D341Med (cell line): ENCODE measurements at places on chromosomes 5 and 9.
A peak's percentile ranks its signal among the peaks of the same experiment; 100 is the strongest.

DNA sequence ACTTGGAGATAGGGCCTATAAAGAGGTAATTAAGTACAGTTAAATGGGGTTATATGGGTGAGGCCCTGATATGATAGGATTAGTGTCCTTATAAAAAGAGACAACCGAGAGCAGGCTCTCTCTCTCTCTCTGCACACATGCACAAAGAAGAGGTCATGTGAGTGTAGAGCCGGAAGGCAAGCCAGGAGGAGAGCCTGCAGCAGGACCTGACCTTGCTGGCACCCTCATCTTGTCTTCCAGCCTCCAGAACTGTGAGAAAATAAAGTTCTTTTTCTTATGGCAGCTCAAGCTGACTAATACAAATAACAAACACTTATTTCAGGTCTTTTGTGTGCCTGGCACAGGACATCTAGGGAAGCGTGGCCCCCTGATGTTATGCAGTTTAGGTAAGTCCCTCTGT is 62.1 kb downstream of the ARHGAP26 start:
- DNase-seq = no peak

GRCh38 chr9:126472198-126472947 is 141.4 kb upstream of the LMX1B start:
- no peak for DNase-seq

- no peak for DNase-seq
Observed at GRCh38 chr9:95980262-95981125, 105.0 kb downstream of the ERCC6L2 start.

DNA sequence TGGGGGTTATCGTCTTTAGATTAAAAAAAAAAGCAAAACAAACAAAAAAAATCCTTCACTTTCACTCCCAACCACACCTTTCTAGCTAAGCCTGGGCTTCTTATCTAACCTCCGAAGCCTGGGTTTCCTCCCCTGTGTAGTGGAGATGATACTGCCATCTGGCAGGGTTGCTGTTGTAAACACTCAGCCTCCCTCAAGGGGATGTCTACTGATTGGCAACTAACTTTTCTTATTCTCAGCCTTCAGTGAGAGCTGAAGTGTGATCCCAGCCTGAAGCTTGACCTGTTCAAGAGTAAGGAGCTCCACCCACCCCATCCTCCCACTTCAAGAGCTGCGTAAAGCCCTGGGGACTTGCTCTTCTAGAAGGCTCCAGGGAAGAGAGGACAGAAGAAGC is 21.5 kb upstream of the WWC1 start:
- peak; percentile 64 for DNase-seq

GRCh38 chr9:129139993-129140396 is 28.8 kb downstream of the PTPA start:
- DNase-seq = peak; percentile 88

DNA sequence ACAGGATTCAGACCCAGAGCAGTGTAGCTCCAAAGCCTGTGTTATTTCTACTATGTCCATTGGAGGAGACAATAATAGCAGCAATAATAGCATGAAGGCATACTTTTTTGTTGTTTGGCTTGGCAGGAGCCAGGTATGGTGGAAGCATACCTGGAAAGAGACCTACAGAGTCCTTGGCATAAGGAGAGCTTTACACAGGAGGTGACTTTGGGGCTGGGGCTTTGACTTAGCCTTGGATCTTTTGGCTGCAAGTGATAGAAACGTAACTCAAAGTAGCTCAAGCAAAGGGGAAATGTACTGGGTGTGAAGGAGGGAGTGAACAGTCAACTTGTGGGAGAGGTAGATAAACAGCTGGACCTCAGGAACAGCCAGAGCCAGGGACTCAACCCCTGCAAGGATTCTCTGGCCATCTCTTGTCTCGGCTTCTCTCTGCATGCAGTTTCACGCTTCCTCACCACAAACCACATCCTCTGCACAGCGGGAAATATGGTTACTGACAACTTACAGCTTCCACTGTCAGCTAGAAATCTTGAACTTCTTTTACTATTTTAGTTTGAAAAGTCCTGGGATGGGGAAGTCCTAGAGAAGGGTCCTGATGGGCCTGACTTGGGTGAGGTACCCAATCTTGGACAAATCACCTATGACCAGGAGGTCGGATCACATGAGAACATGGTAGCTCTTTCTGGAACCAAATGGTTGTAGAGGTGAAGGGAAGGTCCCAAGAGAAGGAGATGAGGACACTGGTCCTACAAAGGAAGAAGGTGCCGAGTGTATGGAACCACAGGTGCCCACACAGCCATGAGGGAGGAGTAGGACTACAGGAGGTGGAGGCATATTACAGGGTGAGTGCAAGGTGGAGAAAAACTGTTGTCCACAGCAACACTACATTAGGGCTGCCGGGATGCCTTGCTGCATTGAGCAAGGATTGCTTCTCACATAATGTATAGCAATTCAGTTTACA is 47.0 kb upstream of the TGFBR1 start:
- no peak for DNase-seq

DNA sequence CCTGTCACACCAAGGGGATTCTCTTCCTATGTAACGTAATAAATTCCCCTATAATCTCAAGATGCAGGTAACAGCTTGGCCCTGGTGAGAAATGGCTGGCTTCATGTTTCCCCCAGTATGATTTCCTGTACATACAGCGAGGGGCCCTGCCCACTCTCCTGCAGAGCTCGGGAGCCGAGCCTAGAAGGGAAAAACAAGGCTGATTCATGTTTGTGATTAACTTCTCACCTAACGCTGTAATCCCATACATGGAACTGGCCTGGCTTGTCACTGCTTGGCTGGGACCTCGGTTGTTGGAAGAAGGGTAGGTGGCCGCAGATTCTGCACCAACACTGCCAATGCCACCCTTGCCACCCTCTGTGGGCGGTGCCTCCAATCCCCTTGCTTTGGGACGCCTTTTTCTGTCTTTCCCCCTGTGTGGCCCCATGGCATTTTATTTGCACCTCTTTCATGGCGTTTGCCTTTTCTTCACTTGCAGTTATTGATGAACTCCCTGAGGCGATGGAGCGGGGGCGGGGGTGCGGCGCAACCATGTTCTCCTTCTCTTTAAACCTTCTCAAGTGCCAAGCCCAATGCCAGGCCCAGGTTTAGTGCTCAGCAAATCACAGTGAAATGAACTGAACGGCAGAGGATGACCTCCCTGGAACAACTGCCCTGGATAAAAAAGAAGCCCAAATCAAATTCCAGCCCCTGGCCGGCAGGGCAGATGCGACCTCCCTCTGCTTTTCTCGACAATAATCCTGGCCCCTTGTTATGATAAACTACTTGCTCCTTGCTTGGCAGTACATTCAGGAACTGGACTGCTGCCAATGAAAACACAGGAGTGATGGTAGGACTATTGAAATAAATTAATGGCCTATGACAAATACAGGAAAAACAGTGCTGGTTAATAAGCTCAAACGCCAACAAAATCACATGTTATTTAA is 108.1 kb downstream of the TMEM174 start:
- DNase-seq = no peak

DNA sequence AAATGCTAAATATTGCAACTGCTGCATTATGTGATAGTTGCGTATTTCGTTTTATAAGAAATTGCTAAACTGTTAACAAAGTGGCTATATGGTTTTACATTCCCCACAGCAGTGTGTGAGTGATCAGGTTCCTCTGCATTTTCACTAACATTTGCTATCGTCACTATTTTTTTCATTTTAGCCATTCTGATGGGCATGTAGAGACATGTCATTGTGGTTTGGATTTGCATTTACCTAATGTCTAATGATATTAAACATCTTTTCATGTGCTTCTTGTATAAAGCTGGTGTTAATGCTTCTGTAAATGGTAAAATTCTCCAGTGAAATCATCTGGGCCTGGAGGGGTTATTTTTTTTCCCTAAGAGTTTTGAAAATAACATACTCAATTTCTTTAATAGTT is 61.6 kb downstream of the ERCC6L2 start:
- no peak for DNase-seq

GRCh38 chr9:112917047-112917986 is 26.6 kb upstream of the SLC46A2 start:
- DNase-seq = no peak

- DNase-seq = no peak
Observed at GRCh38 chr5:67416133-67416937, 219.7 kb upstream of the CD180 start.

GRCh38 chr5:60503771-60504170 is 196.2 kb downstream of the DEPDC1B start:
- DNase-seq = no peak

DNA sequence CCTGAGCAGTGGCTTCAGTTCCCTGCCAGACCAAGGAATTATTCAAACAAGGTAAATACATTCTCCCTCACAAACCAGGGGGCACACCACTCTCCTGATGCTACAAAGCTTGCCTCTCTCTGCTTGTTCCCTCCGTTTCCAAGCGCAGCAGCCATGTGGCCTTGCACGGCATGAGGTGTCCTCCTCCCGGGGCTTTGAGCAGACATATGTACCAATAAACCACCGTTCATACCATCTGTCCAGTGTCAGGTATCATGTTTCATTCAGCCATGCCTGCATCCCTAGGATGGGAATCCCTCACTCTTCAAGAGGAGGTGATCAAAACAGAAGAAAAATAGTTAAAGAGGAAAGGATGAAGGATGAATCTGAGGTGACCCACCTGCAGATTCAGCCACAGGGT is 282.7 kb downstream of the ENC1 start:
- no peak for DNase-seq

DNA sequence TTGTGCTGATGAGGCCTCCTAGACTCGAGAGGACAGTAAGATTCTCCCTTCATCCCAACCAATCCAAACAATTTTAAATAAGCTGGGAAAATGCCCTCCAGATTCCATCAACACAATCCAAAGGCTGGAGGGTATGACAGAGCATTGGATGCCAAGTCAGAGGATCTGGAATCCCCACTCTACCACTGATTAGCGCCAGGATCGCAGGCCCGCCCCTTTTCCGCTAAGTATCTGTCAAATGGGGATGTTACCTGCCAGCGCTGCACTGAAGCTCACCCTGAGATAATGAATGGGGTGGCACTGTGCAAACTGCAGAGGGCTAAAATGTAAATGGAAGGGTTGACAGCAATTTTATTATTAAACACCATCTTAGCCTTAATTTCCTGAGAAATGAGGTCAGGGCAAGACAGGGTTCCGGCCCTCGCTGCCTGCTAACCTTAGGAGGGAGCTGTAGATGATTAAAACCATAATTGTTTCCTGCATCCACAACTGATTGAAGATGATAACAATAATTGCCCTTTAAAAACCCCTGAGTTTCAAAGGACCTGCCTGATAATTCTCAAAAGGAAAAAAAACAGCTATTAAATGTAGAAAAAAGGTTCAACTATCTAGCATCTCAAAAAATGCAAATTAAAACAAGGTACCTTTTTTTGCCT is 31.6 kb upstream of the GABBR2 start:
- DNase-seq = no peak

GRCh38 chr9:84807870-84808390 is 138.4 kb downstream of the NTRK2 start:
- DNase-seq = no peak

DNA sequence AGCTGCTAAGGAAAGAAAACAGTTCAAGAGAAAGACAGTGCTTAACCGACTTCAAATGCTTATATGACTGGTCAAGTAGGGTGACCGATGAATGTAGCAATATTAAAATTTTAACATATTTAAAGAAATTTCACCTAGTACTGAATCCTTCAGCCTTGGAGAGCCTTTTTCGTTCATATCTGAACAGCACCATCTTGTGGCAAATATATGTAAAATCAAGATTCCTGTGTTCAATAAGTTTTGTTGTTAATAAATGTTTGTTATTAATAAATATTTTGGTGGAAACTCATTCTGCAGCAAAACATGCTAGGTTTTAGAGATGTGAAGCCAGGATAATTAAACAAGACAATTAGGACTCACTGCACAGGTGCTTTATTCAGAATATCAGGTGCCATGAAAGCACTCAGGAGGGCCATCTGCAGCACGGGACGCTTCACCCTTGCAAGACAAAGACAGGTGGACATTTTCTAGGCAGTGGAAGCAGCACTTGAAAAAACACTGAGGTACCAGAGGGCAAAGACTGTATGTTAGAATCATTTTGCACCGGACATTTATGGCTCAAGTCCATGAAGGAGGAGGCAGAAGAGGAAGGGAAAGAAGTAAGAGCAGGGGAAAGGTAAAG is 15.6 kb downstream of the TICAM2 start:
- DNase-seq = no peak

- DNase-seq = no peak
Observed at GRCh38 chr5:173726846-173727557, 110.6 kb upstream of the BOD1 start.

GRCh38 chr5:23064710-23065109 is 211.6 kb upstream of the CDH12 start:
- no peak for DNase-seq

- no peak for DNase-seq
Observed at GRCh38 chr5:61280761-61281427, 51.2 kb upstream of the ZSWIM6 start.

- no peak for DNase-seq
Observed at GRCh38 chr9:91428436-91428835, 4.8 kb upstream of the NFIL3 start.

DNA sequence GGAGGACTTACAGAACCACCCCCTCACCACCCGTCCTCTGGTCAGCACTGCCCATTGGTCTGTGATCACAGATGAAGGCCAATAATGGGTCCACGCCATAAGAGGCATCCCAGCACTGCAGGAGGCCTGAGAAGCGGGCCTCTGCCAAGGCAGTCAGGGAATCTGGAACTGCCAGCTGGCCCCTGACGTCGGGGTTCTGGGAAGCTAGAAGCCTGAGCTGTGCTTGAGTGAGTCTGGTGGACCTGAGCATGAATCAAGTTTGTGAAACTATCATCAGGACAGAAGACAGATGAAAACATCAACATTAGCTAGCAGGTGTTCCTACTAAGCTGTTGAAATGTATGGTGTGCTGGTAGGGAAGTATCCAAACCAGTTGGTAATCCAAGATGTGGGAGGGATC is 7.8 kb downstream of the ANGPTL2 start:
- no peak for DNase-seq

- no peak for DNase-seq
Observed at GRCh38 chr9:90457386-90458190, 185.0 kb downstream of the DIRAS2 start.

DNA sequence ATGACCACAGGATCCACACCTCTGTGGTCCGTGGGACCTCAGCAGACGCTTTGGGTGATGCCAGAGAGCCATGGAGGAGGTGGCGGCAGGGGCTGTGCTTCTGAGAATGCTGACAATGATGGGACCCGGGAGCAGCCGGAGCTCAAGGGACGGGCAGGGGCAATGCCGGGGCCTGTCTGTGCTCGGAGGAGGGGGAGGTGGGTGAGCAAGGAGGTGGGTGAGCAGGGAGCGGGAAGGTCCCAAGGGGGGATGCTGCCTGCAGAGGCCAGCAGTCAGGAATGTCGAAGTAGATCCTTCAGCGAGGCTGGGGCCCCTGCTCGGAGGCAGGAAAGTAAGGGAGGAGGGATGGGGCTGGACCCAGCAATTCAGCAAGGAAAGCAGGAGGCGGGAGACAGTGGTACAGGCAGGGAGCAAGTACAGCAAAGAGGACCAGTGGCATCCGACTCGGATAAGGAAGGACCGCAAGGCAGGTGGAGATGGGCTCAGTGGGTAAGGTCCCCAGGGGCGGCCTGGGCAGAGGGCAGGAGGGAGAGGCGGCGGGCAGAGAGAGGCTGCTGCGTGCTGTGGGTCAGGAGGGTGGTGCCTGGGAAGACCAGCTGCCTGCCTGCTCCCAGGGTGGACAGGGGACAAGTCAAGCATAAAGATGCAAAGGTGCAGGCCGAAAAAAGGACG is 49.0 kb downstream of the ADAMTS2 start:
- no peak for DNase-seq

GRCh38 chr9:100099722-100100042 is 639 bp downstream of the INVS start:
- DNase-seq = peak; percentile 44

GRCh38 chr5:107218457-107219193 is 452.1 kb downstream of the EFNA5 start:
- DNase-seq = no peak
